ENCODE measurements at places on chromosomes 2 and 18.

GRCh38 chr18:69588301-69588700, 187.6 kb downstream of the DOK6 start:
- no peak for DNase-seq

DNA sequence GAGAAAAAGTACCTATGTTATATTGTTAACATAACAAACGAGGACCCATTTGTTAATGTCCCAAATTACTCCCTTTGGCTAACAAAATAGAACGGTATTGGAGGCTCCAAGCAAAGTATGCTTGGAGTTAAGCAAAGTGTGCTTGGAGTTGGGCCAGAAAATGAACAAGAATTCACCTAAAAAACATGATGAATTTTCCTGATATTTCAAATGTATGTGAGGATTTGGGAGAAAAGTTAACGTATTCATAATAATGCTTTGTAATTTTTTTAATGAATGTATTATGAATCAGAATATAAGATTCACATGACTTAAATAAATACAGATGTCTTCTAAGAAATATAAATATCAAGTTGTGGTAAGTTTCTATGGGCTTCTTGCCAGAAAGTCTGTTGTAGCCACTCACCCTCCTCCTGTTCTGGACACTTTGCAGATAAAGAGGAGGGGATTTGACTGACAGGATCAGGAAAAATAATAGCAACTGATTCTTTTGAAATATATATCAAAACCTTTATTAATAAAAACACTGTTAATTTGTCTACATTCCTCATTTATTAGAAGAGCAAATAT, 423.7 kb upstream of the MMADHC start:
- DNase-seq = no peak

DNA sequence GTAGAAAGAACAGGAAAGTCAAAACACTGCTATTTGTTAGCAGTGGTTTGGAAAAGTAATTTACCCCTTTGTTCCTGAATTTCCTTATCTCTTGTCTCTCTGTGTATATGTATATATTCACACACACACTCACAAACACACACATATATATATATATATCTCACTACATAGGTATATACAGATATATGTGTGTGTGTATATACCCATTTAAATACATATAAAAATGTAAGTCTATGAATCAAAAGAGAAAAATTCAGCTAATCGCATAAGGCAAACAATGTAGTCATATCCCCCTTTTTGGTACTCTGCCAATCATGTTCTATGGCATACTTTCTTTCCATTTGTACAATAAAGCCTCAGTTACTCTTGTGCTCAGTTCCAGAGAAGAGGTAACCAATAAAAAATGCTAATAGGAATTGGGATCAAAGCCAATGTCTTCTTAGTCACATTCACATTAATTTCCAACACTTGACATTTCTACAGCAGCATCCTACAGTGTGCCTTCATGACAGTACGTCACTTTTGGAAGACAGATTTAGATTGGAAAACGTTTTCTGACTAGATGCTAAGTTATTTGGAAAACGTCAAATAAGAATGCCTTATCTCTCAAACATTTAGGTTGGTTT, 94.6 kb downstream of the MC4R start:
- DNase-seq = no peak

- DNase-seq = no peak
These were observed 90.4 kb downstream of the MEP1B start for GRCh38 chr18:32280188-32280783.

- DNase-seq = no peak
These were observed 24.5 kb upstream of the CCDC68 start for GRCh38 chr18:54983791-54984190.

DNA sequence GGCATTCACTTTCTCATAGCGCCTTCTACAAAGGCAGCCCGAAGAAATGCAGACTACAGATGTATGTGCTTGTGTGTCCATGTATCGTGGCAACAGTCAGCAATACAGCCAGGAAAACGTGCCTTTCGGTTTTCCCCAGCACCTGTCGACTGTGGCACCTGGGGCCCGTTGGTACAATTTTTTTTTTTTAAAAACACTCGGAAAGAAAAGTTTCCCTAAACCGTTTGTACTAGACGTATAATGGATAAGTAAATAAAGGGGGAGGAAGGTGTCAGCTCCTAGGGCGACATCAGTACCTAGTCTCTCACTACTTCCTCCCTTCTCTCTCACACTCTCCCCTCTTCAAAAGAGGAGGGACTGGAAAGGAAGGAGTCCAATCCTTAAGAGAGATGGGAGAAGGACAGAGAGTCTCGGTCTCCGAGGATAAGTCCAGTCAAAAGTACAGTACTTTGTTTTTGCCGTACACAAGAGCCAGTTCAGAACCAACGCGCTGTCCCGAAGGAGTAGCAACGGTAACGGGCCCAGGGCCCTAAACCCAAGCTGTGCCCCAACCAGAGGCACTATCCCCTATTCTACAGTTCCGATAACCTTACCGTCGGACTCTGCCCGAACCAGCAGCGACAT, 759 bp downstream of the PPP4R3B start:
- peak; percentile 16 for DNase-seq

GRCh38 chr2:213932-214693, 49.7 kb downstream of the SH3YL1 start:
- no peak for DNase-seq

DNA sequence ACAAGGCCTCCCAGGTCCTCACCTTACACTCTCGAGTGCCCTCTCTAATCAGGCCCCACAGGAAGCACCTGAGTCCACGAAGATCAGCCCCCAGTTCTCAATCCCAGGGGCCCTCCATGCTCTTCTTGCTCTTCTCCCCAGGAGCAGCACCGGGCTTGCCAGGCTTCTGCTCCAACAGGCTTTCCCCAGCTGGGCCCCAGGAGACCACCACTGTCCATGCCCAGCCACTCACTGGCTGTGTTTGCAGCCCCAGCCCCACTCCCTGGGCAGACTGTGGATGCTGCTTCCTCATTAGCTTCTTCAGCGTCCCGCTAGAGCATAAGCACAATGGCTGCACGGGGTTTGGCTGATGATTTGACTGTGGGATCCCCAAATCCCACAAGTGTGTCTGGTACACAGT, 781.9 kb downstream of the GALR1 start:
- DNase-seq = no peak

DNA sequence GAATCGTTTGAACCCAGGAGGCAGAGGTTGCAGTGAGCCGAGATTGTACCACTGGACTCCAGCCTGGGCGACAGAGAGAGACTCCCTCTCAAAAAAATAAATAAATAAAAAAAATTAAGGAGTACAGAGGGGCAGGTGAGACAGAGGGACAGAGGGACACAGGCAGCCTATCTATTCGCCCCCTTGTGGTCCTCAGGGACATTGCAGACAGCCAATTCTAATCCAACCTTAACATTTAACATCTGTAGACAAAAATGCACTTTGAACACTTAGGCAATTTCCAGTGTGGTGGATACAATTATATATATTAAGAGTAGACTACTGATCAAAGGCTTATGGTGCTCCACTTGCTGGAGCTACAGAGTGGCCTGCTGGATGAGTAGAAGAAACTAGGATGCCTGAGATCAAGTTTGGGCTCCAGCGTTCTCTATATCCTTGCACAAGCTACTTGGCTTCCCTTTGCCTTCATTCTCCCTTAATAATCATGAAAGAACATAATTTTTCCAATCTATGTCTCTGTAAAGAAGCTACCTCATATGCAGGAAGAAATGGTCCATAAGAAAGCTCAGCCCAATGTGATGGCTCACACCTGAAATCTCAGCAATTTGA, 8.2 kb upstream of the SMARCAL1 start:
- peak; percentile 25 for DNase-seq

DNA sequence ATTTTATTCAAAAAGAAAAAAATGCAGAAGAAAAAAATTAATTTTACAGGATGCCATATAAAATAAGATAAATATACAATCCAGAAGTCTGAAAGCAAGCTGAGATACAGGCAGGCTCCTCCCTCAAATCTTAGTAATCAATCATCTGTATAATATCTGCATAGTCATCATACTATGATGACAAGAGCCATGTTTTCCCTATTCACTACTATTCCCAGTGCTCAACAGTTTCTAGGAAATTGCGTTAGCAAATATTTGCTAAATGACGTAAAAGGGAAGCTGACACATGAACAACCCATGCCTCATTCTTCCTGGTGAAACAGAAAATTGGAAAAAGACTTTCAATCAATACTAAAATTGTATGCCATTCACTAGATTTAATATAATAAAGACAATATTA, 793.2 kb downstream of the SUCLG1 start:
- no peak for DNase-seq

DNA sequence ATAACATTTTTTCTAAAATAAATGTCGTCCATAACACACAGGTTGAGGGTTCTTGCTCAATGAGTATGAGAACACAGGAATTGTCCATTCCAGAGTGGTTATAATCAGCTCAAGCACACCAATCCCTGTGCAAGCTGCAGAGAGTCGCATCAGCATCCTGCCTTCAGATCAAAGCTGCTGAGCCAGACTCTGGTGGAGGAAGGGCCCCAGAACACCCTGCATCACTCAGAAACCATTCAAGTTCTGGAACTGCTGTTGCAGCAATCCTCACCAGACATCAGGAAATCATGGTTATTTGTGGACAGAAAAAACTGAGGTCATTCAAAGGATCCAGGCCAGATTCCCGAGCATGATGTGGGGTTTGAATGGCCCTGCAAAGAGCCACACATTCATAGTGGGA, 44.5 kb downstream of the DNER start:
- no peak for DNase-seq

DNA sequence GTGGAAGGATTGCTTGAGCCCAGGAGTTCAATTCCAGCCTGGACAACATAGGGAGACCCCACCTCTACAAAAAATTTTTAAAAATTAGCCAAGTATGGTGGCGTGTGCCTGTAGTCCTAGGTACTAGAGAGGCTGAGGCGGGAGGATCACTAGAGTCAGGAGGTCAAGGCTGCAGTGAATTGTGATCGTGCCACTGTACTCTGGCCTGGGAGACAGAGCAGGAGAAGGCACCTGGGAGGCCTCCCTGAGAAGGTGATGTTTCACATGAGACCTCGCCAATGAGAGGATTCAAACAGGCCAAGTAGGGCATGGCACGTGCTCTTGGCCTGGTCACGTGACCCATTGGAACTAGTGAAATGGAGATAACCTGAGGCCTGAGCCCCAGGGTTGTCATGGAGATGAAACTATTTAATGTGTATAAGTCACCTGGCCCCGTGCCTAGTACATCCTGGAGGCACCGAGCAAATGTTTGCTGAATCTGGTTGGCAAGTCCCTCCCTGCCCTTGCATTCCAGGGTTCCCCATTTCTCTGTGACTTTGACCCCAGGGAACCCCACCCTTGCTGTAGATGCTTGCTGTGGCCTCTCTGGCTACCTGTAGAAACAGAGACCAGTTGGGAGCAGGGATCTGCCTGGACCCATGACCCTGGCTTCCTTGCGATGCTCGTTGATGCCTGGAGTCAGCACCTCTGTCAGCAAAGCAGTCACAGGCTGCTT, 26.1 kb upstream of the ROCK2 start:
- DNase-seq = no peak

- no peak for DNase-seq
These were observed 437.8 kb downstream of the ZNF521 start for GRCh38 chr18:24914171-24914525.

DNA sequence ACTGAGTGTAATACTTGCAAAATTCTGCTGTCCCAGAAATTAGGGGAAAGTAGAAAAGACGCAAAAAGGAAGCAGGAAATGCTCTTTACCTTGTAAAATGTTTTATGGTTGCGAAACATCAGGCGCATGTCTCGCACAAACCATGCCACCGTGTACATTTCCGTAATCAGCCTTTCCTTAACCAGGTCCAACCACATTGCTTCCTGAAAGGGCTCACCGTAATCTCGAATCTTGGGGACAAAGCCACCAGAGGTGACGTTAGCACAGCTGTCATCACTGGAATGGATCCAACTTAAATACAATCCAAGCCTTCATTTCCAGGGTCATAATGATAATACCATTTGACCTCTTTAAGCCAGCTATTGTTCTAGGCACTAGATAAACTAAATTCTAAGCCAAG, 49.3 kb downstream of the SP110 start:
- DNase-seq = no peak

GRCh38 chr2:178188466-178188865, 5.8 kb upstream of the OSBPL6 start:
- no peak for DNase-seq

DNA sequence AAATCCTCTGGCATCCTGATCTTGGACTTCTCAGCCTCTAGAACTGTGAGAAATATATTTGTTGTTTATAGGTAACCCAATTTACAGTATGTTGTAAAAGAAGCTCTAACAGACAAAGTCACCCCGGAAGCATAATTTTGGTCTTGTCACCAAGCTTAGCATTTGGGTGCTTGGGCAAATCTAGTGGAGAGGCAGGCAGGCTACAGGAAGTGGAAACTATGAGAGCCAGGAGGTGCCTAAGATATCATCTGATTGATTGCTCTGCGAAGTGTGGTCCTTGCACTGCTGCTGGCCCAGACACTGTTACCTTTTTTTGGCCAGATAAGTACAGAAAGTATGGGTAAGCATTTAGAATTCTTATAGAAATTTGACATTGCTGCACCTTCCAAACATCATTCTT, 102.9 kb downstream of the CDC42EP3 start:
- DNase-seq = no peak

- DNase-seq = no peak
These were observed 179.4 kb downstream of the SEPTIN10 start for GRCh38 chr2:109434351-109434750.

- no peak for DNase-seq
These were observed 193.9 kb downstream of the SMAD2 start for GRCh38 chr18:47736376-47737140.

- DNase-seq = no peak
These were observed 35.4 kb upstream of the SKOR2 start for GRCh38 chr18:47286776-47287410.

- no peak for DNase-seq
These were observed 33.1 kb upstream of the DYNAP start for GRCh38 chr18:54557958-54558357.
